Fibroblast of mammary gland (primary cell): ENCODE measurements at places on chromosomes 16 and 17.

DNA sequence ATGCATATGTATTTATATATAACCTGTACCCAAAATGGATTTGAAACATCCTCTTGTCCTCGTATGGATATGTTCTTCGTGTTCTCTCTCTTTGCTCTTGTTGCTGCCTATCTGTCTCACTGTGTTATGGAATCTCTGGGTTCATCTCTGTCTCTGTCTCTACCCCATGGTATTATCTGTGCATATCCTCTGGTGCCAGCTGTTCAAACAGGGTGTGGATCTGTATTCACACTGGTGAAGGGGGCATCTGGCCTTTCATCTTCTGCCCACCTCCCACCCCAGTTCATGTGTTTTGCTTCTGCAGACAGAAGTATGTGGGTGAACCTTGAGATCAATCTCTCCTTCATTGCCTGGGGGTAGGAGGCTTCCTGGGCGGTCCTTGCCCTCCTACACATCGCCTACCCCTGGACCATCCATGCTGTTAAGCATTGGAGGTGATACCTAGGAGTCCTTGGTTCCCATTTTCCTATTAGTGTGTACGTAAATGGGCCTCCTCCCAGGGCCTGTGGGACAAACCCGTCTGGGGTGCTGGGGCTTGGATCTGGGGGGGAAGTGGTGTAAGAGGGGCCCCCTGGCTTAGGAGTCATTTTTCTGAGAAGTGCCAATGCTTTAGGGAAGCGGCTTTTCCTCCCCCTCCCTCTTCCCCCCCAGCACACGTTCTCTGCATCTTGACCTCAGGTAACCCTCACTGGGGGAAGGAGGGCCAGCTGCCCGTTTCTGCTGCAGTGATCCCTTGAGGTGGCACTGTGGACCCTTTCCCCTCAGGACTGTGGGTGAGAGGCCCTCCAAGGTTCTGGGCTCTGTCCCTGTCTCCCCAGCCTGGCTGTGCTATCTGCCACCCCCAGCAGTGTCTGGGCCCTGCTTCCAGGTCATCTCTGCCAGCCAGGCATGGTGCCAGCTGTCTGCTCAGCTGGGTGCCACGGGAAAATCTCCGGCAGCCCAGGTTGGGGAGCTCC lies 21.1 kb downstream of the RARA start:
- no peak for DNase-seq

DNA sequence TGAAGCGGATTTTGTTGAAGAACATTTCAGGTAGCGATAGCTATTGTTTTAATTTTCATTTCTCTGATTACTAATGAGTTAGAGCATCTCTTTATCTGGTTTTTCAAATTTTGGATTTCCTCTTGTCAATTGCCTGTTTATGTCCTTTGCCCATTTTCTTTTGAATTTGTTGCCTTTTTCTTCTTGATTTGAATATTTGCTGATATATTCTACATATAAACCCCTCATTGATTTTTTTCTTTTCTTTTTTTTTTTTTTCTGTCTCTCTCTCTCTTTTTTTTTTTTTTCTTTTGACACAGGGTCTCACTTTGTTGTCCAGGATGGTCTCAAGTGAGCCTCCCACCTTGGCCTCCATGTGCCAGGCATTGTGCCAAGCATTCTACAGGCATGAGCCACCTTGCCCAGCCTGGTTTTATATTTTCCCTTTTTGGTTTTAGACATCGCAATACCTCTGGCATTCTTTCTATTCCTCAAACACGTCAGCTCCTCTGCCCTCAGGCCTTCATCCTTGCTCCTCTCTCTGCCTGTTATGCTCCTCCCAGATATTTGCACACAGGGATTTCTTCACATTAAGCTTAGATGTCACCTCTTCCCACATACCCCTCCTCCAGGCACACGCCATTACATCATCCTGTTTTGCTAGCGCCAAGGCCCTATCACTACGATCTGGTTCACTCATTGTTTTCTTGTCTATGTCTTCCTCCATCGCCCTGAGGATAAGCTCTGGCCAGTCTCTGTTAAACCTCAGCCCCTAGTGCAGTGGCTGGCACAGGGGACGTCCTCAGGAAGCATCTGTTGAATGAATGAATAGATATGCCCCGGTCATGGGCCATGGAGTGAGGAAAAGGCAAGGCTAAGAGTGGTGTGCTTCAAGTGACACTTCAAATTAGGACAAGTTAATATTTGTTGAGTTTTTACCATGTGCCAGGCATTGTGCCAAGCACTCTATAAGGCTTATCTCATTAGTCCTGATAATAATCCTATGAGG lies 8.6 kb downstream of the SARM1 start:
- peak; percentile 49 for DNase-seq

GRCh38 chr17:68592682-68593641 lies 8.2 kb downstream of the FAM20A start:
- peak; percentile 66 for DNase-seq

DNA sequence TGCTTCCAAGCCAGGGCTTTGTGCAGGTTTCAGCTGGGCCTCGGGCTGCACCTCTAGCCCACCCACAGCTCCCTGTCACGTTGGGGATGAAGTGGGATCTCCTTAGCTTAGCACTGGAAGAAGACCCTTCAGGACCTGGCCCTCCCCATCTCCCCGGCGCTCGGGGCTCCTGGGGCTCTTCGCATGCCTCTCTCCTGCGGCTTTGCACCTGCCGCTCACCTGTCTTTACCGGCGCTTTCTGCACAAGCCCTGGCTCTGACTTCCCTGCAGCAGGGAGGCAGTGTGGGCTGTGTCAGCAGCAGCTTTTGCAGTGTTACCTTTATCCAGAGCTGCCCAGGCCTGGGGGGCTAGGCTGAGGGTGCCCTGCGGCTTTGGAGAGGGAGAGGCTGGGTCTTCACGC lies 52.3 kb downstream of the NT5M start:
- no peak for DNase-seq

- DNase-seq: no peak
These were observed 7.6 kb downstream of the UNC13D start for GRCh38 chr17:75836605-75837004.

- no peak for DNase-seq
These were observed 76.5 kb downstream of the GPRC5B start for GRCh38 chr16:19808061-19808641.
